ENCODE measurements at places on chromosomes 3 and 15. TPM values are rescaled to one million over a fixed set of nuclear protein-coding genes. Genes with fewer than 3 reads are reported as not detected.

The STRIT1 gene
- polyA plus RNA-seq = 2.0 TPM

The UBXN7 gene
- polyA plus RNA-seq = 32.7 TPM

The GOLGA6B gene
- polyA plus RNA-seq = 0.23 TPM

The CHRM5 gene
- 0.09 TPM for polyA plus RNA-seq

The C3orf52 gene
- polyA plus RNA-seq = 7.9 TPM

The CFAP92 gene
- polyA plus RNA-seq = 1.9 TPM

The STIMATE gene
- 17.0 TPM for polyA plus RNA-seq

The WDR49 gene
- 2.8 TPM for polyA plus RNA-seq

The CYP8B1 gene
- polyA plus RNA-seq = 0.95 TPM

The SPTBN5 gene
- 1.4 TPM for polyA plus RNA-seq

GRCh38 chr3:194976874-194977273 lies 291.2 kb downstream of the FAM43A start:
- no peak for DNase-seq

DNA sequence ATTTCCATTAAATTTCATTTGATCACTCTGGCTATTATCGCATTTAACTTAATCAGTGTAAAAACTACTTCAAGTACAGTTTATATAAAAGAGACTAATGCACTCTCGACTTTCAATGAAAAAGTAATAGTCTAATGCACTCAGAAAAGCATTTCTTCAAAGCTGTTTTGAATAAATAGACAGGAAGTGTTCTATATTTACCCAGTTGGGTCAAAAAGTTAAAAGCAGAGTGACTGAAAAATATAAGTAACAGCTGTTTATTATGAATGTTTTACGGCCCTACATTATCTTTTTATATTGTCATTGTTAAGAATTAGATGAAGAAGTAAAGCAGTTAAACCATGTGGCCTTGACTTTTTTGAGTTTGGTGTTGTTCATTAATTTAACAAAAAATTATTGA lies 391.8 kb downstream of the ZPLD1 start:
- DNase-seq = no peak

DNA sequence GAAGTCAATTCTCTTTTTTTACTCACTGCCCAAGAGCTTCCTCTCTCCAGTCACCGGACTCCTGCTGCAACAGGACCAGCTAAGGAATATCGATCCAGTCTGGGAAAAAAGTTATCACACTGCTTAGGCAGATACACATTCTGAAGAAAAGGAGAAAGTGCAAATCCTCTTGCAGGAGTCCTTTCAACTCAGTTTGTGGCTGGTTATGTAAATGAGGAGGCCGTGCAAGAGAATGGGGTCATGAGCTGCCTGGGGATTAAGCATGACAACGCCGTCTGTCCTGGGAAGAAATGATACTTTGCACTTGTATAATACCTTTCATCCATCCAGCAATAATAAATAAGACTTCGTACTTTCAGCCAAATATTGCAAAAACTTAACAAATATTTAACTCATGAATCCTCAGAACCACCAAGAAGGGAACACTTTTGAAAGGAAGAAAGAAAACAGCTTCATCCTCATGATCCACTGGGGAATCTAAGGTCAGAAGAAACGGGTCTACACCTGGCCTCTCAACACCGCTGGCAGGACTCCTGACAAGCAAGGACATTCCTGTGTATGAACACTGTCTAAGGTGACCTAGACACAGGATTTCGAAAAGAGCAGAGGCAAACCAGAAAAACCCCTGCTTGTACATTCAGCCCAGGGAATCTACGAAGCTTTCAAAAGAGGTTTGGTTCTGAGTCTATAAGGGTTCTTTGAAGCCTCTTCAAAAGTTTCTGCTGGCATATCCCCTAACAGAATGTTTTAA lies 13.1 kb upstream of the WWTR1 start:
- DNase-seq = no peak

DNA sequence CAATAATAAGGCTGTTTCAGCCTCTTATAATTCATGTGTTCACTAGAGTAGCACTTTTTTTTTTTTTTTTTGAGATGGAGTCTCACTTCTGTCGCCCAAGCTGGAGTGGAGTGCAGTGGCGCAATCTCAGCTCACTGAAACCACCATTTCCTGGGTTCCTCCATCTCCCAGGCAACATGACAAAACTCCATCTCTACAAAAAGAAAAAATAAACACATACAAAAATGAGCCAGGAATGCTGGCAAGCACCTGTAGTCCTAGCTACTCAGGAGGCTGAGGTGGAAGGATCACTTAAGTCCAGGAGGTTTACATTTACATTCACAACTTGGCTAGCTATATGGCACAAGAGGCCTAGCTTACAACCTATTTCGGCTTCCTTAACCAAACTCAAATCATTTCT lies 6.8 kb downstream of the USP4 start:
- DNase-seq = no peak

- DNase-seq = peak; percentile 66
Observed at GRCh38 chr3:177597311-177598096, 400.2 kb upstream of the TBL1XR1 start.

DNA sequence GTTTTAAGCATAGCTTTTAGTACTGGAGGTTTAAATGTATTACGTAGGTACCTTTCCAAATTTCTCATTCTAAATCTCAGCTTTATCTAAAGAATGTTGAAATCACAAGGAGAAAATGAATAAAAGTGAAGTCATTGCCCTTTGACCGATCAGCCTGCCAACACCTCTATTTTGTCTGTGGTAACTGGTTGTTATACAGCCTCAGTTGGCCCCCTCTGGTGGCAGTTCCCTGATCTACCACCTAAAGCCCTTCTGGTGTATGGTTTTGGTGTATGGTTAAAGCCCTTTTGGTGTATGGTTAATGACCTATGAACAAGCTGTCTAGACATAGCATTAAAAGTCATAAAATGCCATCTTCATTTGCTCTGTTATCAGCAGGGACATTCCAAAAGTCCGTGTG lies 378.2 kb upstream of the AZI2 start:
- no peak for DNase-seq

GRCh38 chr3:134081211-134081610 lies 51.5 kb upstream of the SLCO2A1 start:
- no peak for DNase-seq

GRCh38 chr15:61938249-61938648 lies 122.0 kb downstream of the VPS13C start:
- DNase-seq = no peak

DNA sequence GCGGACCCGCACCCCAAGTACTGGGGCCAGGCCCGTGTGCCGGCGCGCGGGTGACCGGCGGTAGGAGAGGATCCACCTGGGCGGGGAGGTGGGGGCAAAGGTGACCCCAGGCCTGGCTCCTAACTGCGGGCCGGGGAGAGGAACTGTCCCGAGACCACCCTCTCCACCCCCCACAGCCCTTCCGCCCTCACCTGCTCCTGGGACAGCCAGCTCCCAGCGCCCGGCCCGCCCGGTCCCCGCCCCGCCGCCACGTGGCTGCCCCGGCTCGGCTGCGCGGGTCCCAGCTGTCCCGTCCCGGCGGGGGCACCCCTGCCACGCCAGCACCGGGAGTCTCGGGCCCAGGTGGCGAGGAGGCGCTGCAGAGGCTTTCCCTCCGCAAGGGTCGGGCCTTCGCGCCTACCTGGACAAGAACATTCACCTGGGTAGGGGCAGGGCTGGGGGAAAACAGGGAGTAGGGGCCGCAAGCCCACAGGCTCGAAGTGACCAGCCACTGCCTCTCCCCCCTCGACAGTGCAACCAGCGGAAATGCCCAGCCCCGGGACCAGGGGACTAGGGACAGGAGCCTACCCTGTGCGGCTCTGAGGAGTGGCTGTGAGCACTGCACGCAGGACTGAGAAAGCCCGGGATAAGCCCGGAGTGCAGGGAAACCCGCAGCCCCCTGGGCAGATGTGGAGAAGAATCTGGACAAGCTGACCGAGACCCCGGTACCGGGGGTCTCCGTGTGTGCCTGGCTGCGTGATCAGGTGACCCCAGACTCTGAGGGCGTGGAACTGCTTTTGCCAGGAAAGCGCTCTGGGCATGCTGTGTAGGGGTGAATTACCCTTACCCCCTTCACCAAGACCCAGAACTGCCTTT lies at the start of gene SLC12A8:
Gene SLC12A8, minus strand, starts transcription at position 240 of the 855 bp plus-strand sequence. CDS start 1,399 bp downstream, outside the sequence.
- no peak for DNase-seq

- no peak for DNase-seq
Observed at GRCh38 chr3:58271901-58272501, 34.0 kb upstream of the RPP14 start.

- no peak for DNase-seq
Observed at GRCh38 chr3:171135549-171135948, 109.0 kb upstream of the SLC2A2 start.

GRCh38 chr3:172918568-172919296 lies 168.2 kb downstream of the ECT2 start:
- no peak for DNase-seq

DNA sequence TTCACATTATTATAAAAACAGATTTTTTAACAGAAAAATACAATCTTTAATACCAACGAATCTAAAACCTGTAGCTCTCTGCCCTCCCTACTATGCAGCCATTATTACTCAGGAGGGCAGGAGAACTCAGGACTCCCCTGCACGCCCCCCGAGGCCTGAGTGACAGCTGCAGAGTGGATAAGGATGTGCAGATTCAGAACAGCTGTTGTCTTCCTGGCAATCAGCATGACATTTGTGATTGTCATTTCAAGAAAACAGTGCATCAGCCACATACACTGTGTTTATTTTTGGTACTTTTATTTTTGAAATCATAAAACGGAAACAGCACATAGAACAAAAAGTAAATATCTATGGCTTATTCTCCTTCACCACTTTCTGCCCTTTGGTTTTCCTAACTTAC lies 450.8 kb downstream of the OCA2 start:
- no peak for DNase-seq

- no peak for DNase-seq
Observed at GRCh38 chr3:43260412-43260811, 25.9 kb upstream of the SNRK start.

GRCh38 chr3:190306513-190307163 lies 15.6 kb downstream of the CLDN1 start:
- no peak for DNase-seq

DNA sequence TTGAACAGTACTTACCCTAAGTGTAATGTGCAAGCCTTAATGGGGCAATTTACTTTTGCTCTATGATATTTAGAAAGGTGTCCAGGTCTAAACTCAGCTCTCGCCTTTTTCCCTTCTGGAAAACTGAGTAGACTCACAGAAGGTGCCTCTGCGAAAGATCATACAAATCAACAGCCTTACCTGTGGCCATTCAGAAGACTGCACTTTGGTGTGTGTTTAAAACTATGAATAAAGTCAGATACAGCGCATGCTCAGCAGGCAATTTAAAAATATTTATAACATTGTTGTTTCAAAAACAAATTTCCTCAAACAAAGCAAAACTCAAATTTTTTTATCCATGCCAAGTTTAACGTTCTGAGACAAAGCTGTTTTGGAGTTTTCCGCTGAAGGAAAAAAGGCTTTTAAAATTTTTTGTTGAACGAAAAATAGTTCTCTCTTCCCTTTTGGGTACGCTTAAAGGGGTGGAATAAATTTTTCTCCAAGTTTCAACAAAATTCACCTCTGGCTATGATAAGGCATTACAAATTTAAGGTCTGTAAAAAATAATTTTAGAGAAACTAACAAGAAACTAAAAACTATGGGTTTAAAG lies 156.3 kb downstream of the TIGIT start:
- DNase-seq = no peak

DNA sequence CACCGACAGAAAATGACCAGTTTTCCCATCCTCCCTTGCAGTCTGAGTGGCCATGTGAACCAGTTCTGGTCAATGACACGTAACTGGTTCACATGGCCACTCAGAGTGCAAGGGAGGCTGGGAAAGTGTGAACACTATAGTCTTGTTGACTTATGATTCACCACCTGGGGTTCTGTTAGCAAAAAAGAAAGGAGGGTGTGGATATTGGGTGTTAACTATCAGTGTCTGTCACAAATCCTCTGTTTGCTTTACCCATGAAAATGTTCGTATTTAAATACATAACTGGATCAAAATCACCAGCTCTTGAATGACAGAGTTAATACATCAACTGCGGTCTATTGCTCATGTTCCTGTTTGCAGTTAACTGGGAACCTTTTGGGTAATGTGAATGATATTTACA lies 92.3 kb downstream of the ADAMTSL3 start:
- DNase-seq = no peak

DNA sequence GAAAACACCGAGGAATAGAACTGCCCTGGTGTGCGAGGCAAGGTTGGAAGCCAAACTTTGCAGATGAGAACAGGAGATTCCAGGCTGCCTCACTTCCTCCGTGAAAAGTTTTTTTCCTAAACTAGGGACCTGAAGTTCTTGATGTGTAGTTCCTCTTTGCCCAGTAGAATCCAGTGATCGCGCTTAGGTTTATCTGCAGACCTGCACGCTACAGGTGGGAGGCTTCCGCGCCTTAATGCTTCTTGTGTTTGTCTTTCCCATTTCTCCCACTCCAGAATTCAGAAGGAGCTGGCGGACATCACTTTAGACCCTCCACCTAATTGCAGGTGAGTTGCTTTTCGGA lies 5.4 kb downstream of the UBE2E1 start:
- DNase-seq = no peak

DNA sequence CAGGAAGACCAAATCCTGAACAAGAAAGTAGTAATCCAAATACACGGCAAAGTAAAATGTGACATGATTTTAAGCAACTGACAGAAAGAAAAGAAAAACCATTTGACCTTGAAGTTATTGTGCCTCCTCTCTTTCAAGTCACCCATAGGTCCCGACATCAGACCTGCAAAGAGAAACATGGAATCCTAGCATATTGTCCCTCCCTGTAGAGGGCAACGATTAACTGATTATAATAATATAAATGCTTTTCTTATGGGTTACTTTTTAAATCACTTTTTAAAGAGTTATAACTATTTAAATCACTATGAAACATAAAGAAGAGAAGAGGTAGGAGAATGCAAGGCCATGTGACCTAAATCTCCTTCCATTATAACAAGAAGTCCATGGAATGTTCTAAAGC lies 143.2 kb upstream of the LIPC start:
- DNase-seq = no peak

DNA sequence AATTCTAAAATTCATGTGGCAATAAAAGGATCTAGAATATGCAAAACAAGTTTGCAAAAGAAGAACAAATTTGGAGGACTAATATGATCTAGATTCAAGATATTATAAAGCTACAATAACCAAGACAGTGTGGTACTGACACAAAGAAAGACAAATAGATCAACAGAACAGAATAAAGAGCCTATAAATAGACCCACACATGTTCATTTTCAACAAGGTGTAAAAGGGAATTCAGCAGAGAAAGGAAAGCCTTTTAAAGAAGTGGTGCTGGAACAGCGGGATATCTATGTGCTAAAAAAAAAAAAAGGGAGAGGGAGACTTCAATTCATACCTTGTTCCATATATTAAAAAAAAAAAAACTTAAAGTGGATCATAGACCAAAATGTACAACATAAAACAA lies 149.0 kb downstream of the WDR76 start:
- DNase-seq = no peak

GRCh38 chr15:56758770-56759449 lies 25.6 kb upstream of the ZNF280D start:
- no peak for DNase-seq

DNA sequence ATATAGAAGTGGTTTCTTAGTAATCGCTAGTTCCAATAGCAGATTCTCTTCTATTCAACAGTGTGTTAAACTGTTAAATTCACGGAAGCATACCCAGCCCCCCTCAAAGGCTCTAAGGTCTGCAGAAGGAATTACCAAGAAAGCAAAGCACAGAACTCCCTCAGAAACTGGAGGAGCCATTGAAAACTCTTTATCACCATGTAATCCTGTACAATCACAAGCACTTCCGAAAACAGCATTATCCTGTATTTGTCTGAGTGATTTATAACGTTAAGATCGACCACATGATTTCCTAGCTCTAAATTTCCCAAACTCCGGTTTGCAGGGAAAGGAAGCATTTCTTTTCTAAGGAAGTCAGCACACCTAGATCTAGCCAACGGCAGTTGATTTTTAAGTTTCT lies 20.0 kb downstream of the MYO1E start:
- DNase-seq = peak; percentile 35

All from renal cortex interstitium (tissue), 15 donors.